ENCODE measurements at places on chromosomes 11 and 22.

GRCh38 chr22:42310291-42311015 is 40.0 kb upstream of the TCF20 start:
- DNase-seq, result no peak

DNA sequence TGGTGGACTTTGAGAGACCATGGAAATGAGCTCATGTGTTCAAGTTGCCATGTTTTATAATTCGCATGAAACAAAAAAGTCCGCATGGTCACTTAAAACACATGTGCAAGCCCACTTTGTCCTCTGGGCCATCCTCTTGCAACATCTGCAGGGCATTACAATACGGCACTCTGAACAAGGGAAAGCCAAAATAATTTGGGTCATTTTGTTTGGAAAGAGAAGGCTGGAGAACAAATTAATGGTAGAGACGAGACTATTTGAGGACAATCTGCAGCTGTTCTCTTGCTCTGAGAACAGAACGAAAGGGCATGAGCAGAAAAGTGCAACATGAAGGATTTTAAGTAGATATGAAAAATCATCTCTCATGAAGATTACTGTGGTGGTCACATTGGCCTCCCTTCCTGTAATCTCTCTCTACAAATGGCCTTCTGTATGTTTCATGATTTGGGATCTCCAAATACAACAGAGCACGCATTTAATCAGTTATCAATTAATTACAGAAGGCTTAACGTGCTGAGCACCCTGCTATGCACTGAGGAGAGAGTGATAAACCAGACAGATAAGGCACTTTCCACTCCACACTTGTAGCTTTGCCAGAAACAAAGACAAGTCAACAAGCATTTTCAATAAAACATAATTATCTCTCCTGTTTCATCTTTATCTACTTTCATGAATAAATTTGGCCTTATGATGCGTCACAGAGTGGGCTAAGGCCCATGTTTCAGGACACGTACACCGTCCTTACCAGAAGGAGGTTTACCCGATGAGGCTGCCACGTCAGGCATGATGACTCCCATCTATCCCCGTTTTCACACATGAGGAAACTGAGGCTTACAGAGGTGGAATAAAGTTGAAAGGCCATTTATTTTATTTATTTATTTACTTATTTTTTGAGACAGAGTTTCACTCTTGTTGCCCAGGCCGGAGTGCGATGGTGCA is 384.1 kb downstream of the LARGE1 start:
- no peak for DNase-seq

DNA sequence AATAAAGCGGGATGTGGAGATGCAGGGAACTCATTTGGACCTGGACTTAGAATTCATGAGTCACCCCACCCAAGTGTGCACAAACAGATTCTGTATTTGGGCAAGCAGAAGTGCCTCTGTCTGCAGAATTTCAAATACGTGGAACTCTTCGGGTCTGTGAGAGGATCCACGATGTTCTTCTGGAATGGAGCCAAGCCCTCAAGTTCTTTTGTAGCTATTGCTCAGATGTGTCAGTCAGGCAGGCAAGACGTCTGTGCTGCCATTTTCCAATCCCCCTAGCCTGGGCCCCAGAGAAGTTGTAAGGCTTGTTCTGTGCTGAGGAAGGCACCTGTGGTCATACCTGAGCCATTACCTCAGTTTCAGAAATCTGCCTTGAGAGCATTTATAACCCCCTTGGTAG is 132.8 kb upstream of the RASSF10 start:
- no peak for DNase-seq

DNA sequence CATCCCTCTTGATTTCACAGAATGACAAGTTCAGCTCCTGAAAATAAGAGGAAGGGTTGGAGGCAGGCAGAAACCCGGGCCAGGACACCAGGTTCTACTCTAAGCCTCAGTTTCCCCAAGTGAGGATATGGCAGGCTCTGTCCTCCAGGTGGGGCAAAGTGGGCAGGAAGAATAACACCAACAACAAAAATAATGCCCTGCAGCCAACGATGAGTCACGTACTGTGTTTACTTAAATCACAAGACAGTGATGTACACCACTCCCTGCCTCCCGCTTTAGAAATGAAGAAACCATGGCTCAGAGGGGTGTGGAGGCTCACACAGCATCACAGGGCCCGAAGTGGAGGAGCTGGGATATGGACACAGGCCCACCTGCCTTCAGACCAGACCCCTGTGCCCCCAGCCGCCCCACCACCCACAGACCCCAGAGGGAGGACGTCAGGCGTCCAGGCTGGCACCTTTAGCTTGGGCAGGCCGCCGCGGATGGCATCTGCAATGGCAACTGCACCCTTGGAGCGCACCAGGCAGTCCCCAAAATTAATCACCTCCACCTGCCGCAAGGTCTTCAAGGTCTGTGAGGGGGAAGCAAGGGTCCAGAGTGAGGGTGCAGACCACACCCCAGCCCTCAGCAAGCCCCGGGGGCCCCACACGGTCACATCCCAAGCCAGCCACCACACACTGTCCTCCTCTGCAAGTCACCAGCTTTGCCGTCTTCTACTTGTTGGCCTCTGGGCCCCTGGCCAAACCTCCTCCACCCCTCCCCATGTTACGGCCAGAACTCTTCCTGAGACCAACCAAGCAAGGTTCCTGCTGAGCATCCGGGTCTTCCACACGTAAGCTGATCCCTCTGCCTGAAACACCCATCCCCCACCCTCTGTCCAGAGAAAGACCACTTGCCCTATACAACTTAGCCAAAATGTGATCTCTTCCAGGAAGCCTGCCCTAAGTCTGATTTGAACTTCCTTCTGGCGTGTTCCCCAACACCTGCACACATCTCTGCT is 15.8 kb upstream of the CHADL start:
- no peak for DNase-seq

DNA sequence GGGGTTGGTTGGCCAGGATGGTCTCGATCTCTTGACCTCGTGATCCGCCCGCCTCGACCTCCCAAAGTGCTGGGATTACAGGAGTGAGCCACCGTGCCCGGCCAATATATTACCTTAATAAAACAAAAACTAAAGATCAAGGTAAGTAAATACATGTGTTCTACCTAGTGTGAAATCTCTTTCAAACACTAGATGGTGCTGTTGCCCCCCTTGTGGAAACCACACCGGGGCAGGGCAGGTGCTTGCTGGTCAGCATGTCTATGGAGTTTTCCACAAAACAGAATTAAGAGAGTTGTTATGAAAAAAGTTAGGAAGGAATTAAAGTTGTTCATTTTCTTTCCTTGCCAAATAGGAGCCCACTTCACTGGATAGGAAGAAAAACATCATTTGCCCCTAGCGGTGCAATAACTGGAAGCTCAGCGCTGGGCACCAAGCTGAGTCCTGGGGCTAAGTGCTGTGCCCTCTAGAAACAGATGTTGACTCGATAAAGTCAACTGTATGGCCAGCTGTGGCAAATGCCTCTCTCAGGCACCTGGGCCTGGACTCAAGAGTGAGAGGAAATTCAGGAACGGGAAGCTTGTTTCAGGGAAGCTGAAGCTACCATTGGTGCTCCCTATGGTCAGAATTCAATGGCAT is 6.3 kb upstream of the KCNJ5 start:
- DNase-seq, result no peak

DNA sequence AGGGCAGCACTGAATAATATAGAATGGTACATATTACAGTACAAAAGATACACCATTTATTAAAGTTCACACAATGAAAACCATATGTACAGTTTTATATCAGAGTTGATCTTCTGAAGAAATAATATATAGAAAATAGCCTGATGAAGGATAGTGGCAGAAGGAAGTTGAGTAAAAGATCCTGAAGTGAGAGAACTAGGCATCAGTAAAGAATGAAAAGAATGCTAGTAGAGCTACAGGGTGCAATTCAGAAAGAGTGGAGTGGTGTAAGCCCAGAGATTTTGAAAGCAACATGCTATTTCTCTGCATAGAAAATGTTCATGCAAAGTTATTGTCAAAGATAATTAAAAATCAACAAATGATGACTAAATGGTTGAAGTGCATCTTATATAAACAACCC is 1552.7 kb upstream of the TENM4 start:
- no peak for DNase-seq

DNA sequence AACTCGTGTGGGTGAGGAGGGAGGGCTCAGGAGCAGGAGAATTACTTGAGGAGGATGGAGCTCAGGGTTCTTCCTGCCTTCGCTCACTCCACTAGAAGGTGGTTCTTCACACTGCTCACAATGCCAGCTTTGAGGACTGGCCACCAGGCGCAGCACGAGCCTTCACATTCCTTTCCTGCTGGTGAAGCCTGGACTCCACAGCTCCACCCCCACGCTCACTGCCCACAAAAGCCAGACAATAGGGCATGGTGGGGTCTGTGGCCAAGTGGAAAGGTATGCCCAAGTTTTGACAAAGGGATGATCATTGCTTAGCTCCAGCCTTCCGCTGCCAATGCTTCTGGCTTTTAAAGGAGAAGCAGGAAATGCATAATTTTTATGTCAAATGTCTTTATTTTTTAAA is 58.0 kb upstream of the FADD start:
- no peak for DNase-seq

GRCh38 chr11:132154781-132155180 is 784.4 kb downstream of the NTM start:
- DNase-seq, result no peak

DNA sequence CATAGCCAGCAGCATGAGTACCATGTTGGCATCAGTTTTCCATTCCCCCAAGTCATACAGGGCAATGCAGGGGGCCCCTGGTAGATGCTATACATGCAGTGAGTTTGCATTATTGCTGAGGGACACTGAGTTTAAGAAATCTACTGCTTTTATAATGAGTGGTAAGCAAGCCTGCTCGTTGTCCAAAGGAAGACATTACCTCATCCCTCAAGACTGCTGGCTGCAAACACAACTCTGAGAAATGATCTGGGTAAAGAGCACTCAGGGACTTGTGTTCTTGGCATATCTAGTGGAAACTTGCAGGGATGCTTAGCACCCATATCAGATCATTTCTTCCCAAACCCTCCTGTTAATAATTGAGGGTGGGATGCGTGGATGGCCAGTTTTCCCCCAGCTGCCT is 77.9 kb downstream of the CWC15 start:
- DNase-seq, result no peak

DNA sequence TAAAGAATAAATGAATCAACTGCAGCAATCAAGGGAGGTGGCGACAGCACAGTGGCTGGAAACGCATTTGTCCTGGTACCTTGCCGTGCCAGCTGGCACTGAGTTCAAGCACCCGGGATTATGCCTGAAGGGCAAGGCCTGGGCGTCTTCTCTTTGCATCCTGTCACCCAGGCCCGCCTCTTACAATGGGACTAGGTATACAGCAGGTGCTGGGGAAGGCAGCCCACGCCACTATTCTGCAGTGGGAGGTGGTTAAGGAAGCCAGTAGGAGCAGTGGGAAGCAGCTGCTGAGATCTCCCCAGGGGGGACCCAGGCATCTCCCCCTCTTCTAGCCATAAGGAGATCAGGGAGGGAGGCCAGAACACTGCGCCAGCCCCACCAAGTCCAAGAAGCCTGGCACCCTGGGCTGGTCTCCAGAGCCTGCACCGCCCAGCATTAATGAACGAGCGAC is 15.3 kb upstream of the BAIAP2L2 start:
- DNase-seq, result no peak

DNA sequence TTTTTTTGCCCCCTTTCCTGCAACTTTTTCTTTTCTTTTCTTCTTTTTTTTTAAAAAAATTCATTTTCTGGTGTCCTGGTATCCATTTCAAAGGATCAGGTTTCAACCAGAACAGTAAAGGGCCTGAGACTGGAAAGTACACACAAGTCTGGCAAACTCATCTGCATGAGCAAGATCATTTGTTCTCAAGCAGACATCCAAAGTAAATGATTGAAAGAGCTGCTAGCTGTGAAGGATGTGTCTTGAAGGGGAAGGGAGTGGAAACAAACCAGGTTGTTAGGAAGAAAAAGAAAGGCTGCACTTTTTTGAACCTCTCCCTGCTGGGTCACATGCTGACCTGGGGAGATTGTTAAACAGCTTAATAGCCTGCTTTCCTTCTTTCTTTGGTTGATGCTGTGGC is 5.3 kb downstream of the YAP1 start:
- no peak for DNase-seq

DNA sequence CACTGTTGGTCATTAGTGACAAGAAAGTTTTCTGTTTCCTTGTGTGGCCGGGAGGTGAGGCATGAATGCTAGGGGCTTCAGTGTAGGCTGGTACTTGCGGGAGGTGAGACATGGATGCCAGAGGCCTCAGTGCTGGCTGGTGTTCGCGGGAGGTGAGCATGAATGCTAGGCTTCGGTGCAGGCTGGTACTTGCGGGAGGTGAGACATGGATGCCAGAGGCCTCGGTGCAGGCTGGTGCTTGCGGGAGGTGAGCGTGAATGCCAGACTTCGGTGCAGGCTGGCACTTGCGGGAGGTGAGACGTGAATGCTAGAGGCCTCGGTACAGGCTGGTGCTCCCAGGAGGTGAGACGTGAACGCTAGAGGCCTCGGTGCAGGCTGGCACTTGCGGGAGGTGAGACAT is 48.4 kb downstream of the ANO1 start:
- no peak for DNase-seq

DNA sequence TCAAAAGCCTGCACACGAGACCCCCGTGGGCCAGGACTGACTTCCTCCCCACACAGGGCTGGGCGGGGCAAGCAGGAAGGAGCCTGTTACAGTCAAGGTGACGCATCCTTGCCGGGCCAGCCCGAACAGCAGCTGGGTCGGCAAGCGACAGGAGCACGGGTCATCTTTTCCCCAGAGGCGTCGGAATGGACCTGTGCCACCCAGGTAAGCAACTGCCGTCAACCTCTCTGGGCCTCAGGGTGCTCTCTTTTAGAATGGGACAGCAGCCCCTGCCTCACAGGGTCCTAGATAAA is at the start of gene CYTH4:
Gene CYTH4 (plus strand): TSS at position 124 of the 293 bp plus-strand sequence. CDS start 62 bp downstream, at position 186.
- DNase-seq, result no peak

- DNase-seq, result no peak
Observed at GRCh38 chr11:72102162-72102561, 935 bp downstream of the LAMTOR1 start.

- no peak for DNase-seq
Observed at GRCh38 chr11:77409046-77409445, 64.8 kb downstream of the PAK1 start.

DNA sequence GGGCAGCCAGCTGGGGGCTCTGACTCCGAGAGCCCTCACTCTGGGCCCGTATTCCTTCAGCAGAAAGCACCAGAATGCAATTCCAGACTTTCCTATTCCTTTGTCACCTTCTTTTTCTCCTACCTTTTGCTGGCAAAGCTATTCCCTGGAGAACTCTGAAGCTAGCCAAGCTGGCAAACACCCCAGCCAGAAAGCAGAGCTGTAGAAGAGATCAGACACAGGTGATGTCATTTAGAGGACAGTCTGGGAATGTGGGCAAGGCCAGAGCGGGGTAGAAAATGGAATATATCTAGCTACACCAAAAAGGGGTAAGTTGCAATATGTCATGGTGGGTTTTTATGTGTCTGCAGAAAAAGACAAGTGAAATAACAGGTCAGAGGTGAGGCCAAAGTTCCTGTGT is 205.1 kb downstream of the NXPE2 start:
- no peak for DNase-seq

- DNase-seq, result no peak
Observed at GRCh38 chr22:45246060-45246985, 5.6 kb upstream of the KIAA0930 start.
